ENCODE measurements at places on chromosomes 7 and 10.

DNA sequence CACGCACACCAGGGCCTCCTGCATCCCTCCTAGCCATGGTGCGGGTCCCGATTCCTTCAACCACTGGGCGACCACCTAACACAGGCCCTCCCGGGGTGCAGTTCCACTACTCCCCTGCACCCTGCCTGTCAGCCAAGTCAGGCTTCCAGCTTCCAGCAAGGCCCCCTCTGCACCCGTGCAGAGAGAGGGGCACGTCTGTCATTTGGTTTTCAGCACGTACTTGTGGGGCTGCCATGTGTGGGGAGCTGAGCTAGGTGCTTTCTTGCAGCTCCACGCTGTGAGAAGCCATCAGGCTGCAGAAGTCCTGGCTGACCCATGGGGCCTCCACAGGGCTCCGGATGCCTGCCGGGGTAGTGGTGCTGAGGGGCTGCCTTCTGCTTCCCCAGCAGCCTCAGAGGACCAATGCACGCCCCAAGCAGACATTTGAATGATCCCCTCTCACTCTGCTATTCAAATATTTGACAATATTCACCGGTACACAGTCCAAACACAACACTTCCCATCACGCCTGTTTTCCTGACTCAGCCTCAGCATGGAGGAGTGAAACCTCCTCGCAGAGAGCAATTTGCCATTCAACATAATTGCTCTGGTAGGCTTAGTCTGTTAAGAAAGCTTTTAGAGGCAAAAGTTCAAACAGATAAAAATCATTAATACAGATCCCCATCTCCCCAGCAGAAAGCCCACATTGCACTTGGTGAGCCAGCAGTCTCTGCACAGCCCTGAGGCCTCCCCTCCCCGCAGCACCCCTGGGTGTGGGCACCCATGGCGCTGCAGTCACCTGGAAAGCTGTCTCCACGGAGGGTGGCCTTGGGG, 449.9 kb downstream of the PTPRN2 start:
- no peak for DNase-seq

- no peak for DNase-seq
These were observed 45.8 kb downstream of the THSD7A start for GRCh38 chr7:11786186-11786585.

GRCh38 chr7:72924386-72924732, 536 bp upstream of the POM121 start:
- DNase-seq = no peak

DNA sequence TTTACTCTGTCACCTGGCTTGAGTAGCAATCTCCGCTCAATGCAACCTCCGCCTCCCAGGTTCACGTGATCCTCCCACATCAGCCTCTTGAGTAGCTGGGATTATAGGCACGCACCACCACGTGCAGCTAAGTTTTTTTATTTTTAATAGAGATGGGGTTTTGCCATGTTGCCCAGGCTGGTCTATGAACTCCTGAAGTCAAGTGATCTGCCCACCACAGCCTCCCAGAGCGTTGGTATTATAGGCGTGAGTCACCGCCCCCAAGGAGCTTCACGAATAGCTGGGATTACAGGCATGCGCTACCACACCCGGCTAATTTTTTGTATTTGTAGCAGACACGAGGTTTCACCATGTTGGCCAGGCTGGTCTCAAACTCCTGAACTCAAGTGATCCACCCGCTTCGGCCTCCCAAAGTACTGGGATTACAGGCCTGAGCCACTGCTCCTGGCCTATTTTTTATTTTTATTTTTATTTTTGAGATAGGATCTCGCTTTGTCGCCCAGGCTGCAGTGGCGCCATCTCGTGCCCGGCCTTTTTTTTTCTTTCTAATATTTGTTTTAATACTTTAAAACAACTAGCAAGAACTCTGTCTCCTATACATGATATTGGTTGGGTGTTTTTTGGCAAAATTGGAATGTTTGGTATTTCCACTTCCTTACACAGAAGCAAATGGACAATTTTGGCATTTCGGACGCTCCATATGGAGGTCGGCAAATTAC, 1.1 kb downstream of the EFCAB10 start:
- DNase-seq = no peak

DNA sequence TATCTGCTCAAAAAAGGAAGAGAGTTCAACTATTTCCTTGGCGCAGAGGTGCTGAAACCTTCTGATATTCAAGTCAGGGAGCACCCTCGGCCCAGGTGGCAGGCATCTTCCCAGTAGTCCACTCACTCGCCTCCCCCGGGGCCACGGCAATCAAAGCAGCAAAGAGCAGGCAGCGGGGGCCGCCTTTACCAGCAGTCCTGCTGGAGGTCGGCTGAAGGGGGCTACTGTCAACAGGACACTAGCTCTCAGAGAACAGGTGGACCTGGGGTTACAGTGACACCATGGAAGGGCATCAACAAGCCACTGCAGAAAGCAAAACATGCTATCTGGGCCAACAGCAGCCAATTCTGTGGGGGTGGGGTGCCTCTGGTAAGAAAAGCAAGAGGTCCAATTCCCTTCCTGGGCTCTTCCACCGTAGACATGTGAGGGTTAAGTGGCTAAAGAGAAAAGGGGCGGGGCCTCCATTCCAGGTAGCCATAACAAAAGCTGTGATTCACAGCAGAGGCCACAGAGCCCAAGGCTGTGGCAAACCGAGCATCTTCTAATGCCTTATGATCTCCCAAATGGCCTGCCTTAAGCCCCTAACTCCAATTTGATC, 9.4 kb downstream of the FZD9 start:
- DNase-seq = no peak
